Hematopoietic multipotent progenitor cell treated with erythropoietin and hydrocortisone succinate and interleukin-3 and kit ligand, for 6 days (in vitro differentiated cells): ENCODE measurements at places on chromosomes 2 and 18.

GRCh38 chr2:233817361-233817911 is 36.9 kb downstream of the HJURP start:
- DNase-seq, result no peak

GRCh38 chr18:8814206-8814605 is 108.8 kb downstream of the MTCL1 start:
- no peak for DNase-seq

- DNase-seq, result no peak
These were observed 87.9 kb downstream of the CNTNAP5 start for GRCh38 chr2:124112966-124113365.

DNA sequence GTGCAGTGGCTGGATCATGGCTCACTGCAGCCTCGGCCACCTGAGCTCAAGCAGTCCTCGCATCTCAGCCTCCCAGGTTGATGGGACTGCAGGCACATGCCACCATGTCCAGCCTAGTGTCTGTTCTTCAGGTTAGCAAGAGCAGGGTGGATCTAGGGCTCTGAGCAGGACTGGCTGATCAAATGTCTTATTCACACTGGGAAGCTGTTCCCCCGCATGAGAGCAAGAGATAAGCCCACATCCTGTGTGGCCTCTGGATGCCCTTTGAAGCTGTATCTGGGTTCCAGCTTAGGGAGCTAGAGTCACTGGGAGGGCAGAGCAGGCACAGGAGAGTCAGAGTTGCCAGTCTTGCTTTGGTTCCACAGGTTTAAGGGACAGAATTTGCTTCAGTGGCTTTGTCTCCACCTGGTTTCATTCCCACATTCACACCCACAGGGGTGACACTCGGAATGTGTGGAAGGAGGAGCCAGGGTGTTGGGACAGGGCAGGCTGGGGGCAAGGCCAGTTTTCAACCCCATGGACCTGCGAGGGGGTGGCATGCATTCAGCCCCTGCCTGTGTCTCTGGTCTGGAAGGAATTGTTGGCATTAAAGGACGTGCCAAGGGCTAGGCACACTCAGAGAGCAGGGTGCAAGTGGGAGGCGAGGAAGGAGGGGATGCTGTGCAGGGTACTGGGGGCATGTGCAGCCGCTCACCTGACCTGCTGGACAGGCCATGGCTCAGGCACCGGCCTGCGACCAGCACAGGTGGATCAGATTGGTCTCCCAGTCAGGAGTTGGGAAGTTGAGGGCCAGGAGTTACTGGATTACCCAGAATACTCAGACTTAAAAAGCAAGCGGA is 24.5 kb downstream of the PTPN18 start:
- DNase-seq, result peak; percentile 88

GRCh38 chr2:46800625-46801349 is 114.8 kb downstream of the MCFD2 start:
- no peak for DNase-seq

GRCh38 chr18:51727780-51728179 is 530.3 kb upstream of the MEX3C start:
- DNase-seq, result no peak
